Left renal pelvis (tissue), 4 donors: ENCODE measurements at places on chromosomes 4 and X. TPM values are rescaled to one million over a fixed set of nuclear protein-coding genes. Genes with fewer than 3 reads are reported as not detected.
A peak's percentile ranks its signal among the peaks of the same experiment; 100 is the strongest.

STS gene
- polyA plus RNA-seq: 7.0 TPM

DHRSX gene
- 29.8 TPM for polyA plus RNA-seq

VCX3A gene
- not detected for polyA plus RNA-seq

FAM53A gene
- 1.4 TPM for polyA plus RNA-seq

DNA sequence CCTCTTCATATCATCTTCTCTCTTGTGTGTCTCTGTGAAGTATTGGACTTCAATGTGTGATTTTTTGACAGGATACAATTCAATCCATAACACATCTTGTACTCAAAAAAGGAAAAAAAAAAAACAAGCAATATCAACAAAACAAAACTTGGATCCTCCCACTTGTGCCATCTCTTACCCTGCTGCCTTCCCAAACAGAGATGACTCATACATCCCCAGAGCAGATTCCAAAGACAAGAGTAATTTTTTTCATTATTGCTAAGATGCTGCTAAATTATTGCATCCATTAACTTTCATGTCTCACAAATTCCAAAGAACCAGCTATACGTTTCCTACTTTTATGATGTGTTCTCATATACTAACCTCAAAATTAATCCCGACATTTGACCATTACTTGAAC, 479.2 kb downstream of the GBA3 start:
- no peak for DNase-seq

GRCh38 chr4:147362938-147363337, 118.0 kb upstream of the EDNRA start:
- peak; percentile 49 for DNase-seq

DNA sequence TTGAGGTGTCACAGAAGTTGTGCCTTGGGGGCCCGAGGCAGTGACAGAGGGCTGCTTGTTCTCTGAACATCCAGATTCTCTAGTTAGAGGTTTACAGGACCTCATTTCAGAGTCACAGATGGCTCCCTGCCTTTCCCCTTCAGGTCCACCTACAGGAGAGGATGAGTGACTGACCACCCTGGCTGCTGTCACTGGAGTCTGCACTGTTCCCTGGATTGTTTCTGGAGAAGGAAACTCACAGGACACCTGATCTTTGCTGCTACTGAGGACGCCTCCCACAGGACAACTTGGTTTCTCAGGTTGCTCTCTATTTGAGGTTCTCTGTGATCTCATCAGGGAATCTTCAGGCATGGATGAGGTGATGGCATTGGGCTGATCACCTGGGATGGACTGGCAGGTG, 58.3 kb downstream of the GPRIN3 start:
- DNase-seq: no peak

DNA sequence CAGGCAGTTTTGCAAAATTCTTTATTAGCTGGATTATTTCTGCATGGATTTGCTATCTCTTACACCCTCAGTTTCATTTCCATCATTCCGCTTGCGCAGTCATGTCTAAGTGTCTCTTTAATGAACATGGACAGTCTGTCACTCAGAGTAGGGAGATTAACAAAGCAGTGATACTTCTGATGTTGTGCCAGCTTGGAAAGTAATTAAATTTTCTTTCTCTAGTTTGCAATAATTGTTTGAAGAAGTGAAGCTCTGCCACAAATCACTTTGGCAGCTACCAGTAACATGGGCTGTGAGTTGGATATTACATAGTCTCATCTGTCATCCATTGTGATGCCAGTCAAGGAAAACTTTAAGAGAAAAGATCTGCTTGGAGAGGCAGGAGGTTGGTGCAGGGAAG, 324.8 kb upstream of the NWD2 start:
- DNase-seq: no peak
